Inflammatory macrophage treated with lipopolysaccharide for 1 hour (primary cell): ENCODE measurements at places on chromosomes 4 and X.

- DNase-seq = no peak
Observed at GRCh38 chr4:168259096-168259495, 59.5 kb downstream of the DDX60 start.

- no peak for DNase-seq
Observed at GRCh38 chrX:129769467-129770154, 10.1 kb upstream of the SASH3 start.

DNA sequence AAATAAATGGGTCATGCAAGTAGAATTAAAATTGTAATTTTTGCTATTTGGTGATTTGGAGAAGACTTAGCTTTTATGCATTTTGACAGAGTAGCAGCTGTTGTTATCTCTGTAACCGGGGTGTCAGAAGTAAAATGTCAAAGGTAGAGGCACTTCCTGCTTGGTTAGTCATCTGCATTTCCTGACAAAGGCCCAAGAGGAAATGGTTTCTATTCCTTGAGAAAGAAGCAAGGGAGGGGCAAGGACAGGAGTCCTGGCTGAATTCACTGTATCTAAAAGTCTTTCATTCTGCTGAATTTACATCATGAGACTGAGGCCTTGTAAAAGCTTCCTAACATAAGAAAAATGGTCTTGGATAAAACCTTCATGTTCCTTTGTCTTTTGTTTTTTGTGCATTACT is 550.9 kb upstream of the BOD1L1 start:
- DNase-seq = peak; percentile 19

- peak; percentile 49 for DNase-seq
Observed at GRCh38 chr4:5051278-5052203, at the start of gene STK32B. STK32B (plus strand) TSS chr4:5051480.

DNA sequence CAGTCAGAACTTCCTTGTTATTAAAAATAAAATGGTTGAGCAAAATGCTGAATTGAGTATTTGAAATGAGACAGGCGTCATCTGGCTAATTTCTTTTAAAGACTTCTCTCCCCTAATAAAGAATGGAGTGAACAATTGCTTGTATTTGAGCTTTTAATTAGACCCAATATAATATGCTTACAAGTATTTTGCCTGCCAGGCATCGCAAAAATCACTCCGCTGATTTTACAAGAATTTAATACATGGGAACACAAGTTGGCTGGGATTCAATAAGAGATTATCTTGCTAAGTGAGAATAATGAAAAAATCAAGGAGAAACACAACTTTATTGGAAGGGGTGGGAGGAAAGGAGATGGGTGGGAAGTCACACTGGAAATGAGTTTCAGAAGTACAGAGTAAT is 52.3 kb downstream of the KLF3 start:
- no peak for DNase-seq

- DNase-seq = no peak
Observed at GRCh38 chrX:133175605-133176004, 42.5 kb downstream of the TFDP3 start.

- DNase-seq = peak; percentile 18
Observed at GRCh38 chrX:2819345-2820135, 9.2 kb upstream of the GYG2 start.

DNA sequence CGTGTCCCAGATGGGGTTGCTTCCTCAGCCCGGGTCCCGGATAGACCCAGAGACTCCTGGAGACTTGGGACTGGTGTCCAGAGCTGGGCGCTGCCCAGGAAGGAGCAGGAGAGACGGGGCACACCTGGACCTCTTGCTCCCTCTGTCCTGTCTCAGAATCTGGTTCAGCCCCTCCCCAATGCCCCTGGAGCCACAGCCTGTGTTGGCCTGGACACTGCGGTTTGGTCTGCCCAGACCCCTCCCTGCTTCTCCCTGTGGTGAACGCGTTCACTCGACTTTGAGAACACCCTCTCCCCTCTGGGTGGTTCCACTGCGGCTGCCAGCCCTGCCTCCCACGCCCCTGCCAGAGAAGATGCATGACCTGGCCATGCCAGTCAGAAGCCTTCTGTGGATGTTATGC is 111.1 kb downstream of the HMX1 start:
- no peak for DNase-seq

DNA sequence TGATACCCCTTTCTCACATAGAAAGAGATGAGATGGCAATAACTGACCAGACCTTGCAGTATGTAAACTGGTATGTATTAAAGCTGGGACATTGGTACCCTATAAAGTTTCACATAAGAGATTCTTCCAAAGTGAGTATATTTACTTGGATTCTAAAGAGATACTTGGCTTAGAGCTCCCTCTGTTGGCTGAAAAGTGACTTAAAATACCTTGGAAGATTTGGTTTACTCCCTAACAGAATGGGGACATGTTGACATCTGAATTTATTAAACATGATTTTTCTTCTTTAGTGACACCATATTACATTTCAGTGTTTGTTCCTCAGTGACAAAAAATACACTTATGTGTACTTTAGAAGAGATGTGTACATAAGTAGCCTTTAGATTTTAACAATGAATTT is 47.9 kb upstream of the RGN start:
- DNase-seq = peak; percentile 85

GRCh38 chr4:113026556-113026955 is 22.9 kb upstream of the ANK2 start:
- no peak for DNase-seq

DNA sequence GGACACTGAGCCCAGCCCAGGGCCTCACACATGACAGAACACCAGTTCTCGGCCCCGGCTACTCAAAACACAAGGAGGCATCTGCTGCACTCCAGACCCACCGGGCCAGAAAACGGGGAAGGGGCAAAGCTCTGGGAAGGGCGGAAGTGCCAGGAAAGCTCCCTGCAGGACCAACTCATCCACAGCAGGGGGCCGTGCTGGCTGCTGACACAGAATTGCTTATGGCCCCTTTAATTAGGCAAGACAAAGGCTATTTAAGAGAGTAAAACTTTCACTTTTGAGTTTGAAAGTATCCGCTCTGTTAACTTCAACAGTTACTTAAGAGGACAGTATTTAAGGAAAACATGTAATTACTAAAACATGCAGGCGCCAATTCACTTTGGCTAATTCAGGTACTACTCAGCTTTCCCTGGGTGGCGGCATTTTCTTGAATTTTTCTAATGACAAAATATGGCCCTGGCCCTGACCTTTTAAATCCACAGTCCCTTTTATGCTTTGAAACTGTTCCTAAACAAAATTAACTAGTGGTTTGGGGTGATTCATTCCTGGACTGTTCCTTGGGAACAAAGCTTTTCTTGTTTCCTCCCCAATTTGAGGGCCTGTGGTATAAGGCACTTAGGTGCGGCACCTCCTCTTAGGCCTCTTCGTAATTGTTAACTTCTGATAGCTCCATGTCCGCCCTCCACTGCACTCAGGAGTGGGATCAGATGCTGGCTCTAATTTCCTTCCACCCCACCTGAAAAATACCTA is 40.4 kb downstream of the NSG1 start:
- no peak for DNase-seq

- no peak for DNase-seq
Observed at GRCh38 chr4:102503831-102504786, 3.0 kb downstream of the NFKB1 start.

DNA sequence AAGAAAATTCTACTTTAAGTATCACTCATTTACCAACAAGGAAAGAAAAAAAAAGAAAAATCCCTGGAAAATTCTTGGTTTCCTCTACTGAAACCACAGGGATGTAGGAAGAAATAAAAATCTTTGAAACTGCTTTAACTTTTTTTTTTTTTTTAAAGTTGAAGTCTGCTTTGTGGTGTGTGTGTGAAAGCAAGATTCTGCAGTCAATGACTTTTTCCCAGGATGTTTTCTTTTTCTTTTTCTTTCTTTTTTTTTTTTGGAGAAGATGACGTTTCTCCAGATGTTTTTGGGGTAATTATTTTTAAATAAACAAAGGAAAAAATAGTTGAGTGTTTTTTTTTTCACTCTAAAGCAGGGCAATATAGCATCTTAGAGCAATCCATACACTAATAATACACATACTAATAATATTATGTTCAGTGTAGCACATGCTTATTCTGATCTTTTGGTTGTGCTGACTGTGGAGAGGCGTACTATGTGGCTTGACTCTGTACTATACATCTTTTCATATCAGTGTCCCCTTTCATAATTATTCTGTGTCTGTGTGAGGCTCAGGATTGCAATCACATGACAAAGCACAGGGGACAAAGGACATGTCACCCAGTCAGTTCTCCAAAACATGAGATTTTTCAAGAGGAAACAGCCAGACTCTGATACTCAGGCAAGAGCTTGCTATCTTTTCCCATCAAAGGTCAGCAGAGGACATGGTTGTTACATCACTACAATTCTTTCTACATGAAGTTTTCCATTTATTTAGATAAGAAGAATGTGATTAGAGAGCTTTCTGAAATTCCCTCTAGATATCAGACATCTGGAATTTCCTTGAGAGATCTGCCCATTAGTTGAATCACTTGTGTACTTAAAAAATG is 111.0 kb downstream of the PDE5A start:
- DNase-seq = no peak

DNA sequence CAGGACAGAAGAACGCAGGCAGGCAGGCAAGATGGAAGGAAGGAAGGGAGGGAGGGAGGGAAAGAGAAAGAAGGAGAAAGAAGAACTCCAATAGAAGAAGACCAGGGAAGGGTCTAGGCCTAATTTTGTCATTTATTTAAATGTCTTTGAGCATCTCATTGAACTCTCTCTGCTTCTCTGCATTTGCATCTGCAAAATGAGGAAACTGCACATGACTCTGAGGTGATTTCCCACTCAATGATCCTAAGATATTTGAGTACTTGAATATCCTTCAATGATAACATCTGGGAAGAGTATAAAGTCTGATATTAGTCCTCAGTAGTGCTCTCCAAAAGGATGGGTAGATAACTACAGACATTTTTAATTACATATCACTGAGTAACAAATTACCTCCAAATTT is 33.1 kb upstream of the RBPJ start:
- peak; percentile 80 for DNase-seq

- no peak for DNase-seq
Observed at GRCh38 chr4:1852904-1853623, 2.9 kb downstream of the LETM1 start.

DNA sequence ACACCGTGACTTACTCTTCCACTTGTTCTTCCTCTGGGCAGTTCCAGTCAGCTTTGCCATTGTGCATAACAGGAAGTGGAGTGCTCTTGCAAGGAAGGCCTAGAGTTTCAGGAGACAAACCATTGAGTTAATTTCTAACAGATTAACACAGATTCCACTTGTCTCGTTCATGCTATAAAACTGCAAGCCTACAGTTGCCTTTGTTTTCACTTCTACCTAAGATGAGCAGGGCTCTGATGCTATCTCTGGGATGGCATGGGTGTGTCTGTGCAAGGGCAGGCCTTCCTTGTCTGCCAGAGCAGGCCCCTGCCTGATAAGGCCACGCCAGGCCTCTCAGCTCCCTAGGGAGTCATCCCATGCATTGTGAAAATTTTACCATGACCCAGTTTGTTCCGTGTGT is 67.7 kb upstream of the PGRMC2 start:
- DNase-seq = no peak

- no peak for DNase-seq
Observed at GRCh38 chrX:15128861-15129260, 141.0 kb downstream of the ASB9 start.

- no peak for DNase-seq
Observed at GRCh38 chrX:9857575-9858474, 71.6 kb downstream of the SHROOM2 start.

GRCh38 chr4:119629142-119629471 is 503 bp upstream of the PDE5A start:
- no peak for DNase-seq

DNA sequence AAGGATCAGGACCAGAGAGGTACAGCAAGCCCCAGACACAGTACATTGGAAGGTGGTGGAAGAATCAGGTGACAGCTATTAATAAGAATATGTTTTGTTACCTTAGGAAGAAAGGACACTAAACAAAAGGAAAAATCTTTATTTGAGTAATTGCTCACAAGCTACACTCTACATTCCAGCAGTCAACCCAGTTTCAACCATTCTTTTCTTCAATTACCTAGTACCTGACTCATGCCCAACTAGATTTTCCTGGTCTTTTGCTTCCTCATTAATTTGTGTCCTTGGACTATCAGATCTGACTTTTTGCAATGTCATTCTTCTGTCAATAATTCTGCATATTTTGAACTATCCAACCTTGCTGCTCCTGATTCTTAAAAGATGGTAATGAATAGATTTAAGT is 22.5 kb upstream of the GLRA2 start:
- no peak for DNase-seq

DNA sequence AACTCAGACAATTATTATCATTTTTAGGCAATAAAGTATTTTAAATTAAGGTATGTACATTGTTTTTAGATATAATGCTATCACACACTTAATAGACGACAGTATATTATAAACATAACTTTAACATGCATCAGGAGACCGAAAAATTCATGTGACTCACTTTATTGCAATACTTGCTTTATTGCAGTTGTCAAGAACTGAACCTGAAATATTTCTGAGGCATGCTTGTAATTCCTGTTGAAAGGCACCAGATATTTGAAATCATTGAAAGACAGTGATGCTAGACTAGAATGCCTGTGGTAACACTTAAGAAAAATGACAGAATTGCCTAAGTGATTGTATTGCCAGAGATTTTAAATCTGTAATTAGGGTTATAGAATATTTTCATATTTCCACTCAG is 175.6 kb upstream of the MAGEB2 start:
- DNase-seq = no peak

DNA sequence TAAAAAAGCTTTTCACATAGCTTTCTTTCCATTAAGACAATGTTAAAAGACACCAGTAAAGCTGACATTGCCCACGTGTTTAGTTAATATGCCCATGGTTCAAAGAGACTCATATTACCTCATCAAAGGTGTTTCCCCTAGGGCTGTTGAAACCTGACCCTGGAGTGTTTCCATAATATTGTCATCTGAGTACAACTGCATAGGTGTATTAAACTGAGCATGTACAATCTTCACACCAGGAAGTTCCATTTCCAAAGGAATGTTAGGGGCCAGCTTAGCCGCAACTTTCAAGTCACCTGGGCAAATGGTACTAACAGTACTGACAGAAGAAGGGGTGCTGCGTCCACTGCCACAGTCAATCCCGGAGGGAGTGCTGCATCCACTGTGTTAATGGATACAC is 27.1 kb downstream of the PDLIM3 start:
- DNase-seq = no peak

DNA sequence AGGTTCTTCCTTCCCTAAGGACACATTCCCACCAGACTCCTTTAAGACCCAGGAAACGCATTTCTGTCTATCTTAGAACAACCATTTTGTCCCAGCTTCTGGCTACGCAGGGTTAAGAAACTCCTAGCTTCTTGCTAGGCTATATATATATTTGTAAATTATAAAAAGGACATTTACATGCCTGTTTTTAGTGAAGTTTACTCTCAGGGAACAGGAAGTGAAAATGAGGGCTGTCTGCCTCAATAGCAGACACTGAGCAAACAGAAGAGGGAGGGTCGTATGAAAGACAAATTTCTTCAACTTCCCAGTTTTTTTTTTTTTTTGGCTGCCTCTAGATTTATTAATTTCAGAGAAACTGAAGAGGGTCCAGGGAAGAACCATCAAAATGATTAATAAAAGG is 9.3 kb upstream of the FRMPD3 start:
- no peak for DNase-seq
